ENCODE measurements at places on chromosomes 16 and 17.

GRCh38 chr16:25092441-25092840 lies 19.1 kb upstream of the LCMT1 start:
- no peak for DNase-seq

- no peak for DNase-seq
Observed at GRCh38 chr16:78889346-78889745, 711.2 kb downstream of the MAF start.

GRCh38 chr17:64377769-64378282 lies 12.8 kb downstream of the PECAM1 start:
- no peak for DNase-seq

GRCh38 chr16:28193530-28194423 lies 18.0 kb downstream of the XPO6 start:
- no peak for DNase-seq

DNA sequence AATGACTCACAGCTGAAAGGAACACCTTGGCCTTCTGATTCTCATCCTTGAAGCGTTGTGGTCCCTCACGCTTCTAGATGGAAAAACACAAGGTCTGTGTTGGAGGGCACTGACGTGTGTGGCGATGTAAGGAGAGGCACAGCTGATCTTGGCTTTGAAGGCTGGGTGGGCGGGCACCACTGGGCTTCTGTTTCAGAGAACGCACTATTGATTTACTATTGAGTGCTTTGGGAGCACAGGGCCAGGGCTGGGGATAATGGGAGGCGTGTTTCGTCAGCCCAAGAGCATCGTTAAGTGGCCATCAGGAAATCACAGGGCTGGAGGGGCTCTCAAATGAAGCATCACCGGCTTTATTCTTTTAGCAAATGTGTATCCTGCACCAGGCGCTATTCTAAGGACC lies 70.7 kb downstream of the CMIP start:
- no peak for DNase-seq

DNA sequence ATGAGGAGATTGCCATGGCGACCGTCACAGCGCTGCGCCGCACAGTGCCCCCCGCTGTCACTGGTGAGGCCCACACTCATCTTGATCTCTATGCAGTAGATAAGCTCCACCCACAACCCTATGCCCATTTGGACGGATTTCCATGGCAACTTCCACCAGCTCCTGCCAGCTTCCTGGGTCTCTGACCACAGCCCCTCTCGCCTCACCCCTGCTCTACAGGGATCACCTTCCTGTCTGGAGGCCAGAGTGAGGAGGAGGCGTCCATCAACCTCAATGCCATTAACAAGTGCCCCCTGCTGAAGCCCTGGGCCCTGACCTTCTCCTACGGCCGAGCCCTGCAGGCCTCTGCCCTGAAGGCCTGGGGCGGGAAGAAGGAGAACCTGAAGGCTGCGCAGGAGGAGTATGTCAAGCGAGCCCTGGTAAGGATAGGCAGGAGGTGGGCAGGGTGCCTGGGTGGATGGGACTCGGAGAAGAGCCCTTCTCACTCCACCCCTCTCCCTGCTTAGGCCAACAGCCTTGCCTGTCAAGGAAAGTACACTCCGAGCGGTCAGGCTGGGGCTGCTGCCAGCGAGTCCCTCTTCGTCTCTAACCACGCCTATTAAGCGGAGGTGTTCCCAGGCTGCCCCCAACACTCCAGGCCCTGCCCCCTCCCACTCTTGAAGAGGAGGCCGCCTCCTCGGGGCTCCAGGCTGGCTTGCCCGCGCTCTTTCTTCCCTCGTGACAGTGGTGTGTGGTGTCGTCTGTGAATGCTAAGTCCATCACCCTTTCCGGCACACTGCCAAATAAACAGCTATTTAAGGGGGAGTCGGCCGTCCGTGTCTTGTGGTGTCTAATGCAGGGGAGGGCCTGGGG lies 4.3 kb downstream of the ALDOA start:
- DNase-seq = no peak

DNA sequence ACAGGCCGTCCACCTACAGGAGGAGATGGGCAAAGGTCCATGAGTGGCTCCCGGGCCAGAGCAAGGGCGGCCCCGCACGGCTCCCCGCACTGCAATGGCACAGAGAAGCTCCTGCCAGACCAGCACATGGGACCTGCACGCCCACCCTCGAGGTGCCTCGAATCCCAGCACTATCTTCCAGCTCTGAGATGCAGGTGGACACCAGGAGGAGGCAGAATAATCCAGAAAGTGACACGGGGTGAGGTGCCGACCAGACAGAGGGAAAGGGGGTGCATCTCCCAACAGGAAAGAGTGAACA lies 26.5 kb upstream of the C16orf95 start:
- DNase-seq = no peak

- DNase-seq = no peak
Observed at GRCh38 chr17:45222289-45222995, 757 bp downstream of the FMNL1 start.

- no peak for DNase-seq
Observed at GRCh38 chr17:39219647-39220154, 6.0 kb downstream of the STAC2 start.

DNA sequence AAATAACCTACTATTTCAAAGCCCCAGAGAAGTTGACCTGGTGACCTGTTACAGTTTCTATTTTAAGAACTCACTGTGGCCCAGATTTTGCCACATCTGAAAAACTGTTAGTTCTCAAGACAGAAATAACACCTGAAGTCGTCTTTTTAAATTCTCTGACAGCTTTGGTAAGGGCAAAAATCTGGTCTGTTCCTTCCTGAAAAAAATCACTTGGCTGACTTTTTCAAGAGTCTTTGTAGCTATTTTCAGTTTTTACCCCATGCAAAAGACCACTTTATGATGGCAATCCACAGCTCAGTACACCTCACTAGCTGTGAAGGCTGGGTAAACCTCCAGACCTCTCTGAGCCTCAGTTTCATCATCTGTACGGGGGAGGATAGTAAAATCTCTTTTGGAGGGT lies 60.7 kb upstream of the SREBF1 start:
- no peak for DNase-seq

DNA sequence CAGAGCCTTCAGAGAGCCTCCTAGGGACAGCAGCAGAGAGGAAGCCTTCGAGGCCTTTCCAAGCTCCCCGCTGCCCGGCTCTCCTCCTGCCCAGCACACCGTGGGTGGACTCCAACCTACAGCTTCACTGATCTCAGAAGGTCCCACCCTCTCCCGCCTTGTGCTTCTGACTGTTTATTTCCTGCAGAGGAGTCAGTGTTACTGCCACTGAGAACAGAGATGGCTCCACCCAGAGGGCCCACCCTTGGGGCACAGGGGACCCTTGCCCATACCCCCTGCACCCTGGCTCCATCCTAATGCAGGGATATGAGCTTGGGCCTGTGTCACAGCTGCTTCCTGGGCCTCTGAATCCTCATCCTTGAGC lies 52.8 kb upstream of the TOB1 start:
- DNase-seq = no peak

Measured in body of pancreas (tissue), 4 donors.